Activated CD8-positive, alpha-beta memory T cell treated with anti-CD3 and anti-CD28 coated beads, Interleukin-2, amount 50 U/mL, for 4 hours (primary cell): ENCODE measurements at places on chromosomes 6 and 20.

DNA sequence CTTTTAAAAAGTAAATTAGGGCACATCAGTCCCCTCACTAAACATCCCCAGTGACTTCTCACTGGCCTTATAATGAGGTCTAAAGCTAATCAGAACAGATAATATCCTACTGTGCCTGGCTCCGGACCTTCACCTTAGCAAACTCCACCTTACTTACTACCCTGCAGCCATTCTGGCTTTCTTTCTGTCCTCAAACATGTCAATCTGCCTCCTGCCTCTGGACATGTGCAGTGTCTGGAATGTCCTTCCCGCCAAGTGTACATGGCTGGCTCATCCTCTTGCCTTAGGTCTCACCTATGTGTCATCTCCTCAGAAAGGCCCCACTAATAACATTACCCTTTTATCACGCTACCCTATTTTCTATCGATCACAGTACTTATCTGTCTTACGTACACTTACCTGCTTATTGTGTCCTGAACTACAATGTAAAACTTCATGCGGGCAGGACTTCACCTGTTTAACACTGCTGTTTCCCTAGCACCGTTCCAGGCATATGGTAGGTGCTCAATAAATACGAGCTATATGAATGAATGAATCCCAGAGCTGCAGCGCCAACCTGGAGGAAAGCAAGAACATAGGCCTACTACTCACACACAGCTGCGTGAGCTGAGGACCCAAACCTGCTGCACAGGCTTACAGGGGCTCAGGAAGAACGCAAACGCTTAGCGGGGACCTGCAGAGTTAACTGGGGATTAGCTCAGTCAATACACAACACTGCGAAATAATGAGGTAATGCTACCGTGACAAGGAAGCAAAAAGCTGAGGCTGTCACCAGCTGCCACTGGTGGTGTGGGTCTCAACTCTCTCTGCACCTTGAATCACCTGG lies 991 bp downstream of the UQCC2 start:
- no peak for DNase-seq

DNA sequence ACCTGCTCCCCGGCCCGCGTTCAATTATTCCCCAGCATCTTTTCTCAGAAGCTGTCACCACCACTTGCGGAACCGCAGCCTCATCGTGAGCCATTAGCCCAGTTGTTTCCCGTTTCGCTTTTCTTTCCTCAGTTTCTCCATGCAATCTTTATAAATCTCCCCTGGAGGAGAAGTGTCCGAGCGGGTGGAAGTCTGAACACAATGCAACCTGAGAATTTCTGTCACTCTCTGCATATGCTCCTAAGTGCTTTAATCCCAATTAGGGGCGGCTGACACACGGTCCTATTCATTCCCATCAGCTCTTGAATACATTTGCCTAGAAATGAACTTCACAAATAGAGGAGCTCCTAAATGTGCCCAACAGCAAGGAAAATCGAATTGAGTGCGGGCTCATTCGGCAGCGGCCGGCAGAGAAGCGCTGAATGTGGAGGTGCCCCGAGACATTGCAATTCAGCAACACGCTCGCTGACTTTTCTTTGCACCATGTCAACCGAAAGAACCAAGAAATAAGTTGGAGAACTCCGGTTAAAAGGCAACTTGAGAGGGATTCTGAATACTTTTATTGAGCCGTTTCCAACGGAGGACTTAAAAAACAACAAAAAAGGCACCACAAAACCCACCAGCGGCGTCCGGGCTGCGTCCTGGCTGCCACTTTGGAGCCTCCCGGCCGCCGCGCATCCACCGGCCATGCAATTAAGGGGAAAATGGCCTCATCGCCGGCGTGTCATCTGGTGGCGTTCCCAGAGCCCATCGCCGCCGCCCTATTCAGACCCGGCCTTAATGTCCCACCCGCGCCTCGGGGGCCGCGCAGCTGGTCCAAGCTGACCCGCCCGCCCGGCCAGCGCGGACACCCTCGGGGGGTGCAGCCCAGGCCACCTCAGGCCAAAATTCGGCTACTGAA lies 3.9 kb upstream of the PRDM13 start:
- no peak for DNase-seq

- no peak for DNase-seq
These were observed 27.5 kb downstream of the PTPN1 start for GRCh38 chr20:50537546-50538201.

GRCh38 chr6:13307508-13307995 lies 20.8 kb downstream of the TBC1D7 start:
- DNase-seq = no peak

GRCh38 chr6:27592481-27593199 lies 119.7 kb upstream of the ZNF184 start:
- DNase-seq = no peak

GRCh38 chr6:74573613-74574012 lies 632.2 kb downstream of the COL12A1 start:
- no peak for DNase-seq

- no peak for DNase-seq
These were observed 54.1 kb downstream of the ELOVL5 start for GRCh38 chr6:53294611-53295010.

DNA sequence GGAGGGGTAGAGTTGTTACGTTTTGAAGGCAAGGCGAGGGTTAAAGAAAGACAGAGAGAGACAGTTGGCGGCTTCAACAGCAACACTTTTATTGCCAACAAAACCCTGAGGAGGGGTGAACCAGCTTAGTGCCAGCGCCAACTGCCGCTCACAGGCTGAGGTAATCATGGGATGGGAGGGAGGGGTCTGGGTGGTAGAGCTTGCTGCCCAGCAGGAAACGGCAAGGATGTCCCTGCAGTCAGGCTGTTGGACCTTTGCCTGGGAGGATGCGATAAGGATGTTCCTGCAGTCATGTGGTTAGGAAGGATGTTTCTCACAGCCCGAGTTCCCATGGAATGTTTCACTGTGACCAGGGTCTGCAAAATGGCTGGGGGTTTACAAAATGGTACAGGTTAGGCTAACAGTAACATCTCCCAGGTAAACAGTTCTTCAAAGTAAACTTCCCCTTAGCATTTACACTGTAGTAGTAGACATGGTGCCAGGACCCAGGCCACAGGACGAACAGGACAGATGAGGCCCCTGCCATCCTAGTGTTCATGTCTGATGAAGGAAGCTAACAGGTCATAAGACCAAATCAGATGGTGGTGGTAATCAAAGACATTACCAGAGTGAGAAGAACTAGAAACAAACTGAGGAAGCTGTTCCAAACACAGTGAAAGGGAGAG lies 647.3 kb upstream of the DEFB115 start:
- no peak for DNase-seq
